Activated CD4-positive, alpha-beta T cell treated with anti-CD3 and anti-CD28 coated beads for 48 hours (primary cell): ENCODE measurements at places on chromosomes 13 and 19.

- DNase-seq: no peak
Observed at GRCh38 chr19:49818649-49819370, 721 bp downstream of the MED25 start.

DNA sequence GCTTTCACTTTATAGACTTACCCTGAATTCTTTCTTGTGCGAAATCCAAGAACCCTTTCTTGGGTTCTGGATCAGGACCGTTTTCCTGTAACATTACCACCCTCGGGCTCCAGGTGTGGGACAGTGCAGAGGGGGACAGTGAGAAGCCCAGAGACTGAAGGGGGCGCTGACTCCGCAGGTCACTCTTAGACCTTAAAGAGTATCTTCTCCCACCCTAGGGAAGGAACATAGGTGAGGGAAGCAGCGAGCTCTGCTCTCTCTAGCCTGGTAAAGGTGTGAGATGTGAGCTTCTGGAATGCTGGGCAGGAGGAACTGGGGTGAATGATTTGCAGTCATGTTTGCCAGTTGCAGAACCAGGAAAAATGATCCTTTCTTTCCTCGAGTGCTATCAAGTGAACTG is 80.8 kb upstream of the ZNF507 start:
- no peak for DNase-seq

DNA sequence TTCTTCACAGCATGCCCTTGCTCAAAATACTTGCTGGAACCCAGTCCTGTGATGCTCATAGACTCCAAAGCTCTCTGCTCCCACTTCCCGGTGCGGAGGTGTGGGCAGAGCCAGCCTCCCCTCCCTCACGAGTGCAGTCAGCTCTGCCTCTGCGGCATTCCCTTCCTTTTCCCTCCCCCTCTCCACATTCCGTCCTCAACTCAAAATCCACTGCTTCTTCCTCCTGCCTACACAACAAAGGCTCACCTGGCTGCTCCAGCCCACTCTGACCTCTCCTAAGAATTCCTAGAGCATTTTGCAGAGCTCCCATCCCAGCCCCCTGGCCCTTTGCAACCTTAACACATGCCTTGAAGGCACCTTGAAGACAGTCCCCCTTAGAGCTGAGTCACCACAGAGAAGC is 527.9 kb downstream of the MYO16 start:
- DNase-seq: no peak

DNA sequence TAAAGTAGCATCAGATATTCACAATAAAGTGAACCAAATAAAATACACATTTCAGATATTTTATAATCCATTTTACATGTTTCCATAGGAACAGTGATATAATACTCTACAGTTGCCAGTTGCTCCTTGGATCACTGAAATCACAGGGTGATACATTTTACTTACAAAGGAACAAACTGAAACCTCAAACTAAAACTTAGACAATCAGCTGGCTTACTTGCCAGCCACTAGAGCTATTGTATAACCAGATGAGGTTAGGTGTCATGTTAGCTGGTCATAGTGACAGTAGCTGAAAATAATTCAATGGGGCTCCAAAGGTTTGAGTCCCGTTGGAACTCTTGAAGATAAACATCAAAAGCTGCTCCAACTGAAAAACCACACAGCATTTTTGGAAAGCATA is 274.6 kb downstream of the ITGBL1 start:
- no peak for DNase-seq

GRCh38 chr13:42129033-42129432 is 80.6 kb downstream of the DGKH start:
- DNase-seq: no peak

- DNase-seq: no peak
Observed at GRCh38 chr13:74707291-74707690, 573.1 kb upstream of the KLF12 start.

GRCh38 chr19:51595190-51596175 is 24.4 kb downstream of the ZNF175 start:
- DNase-seq: no peak

GRCh38 chr13:30463787-30464495 is 1.8 kb downstream of the HMGB1 start:
- peak; percentile 81 for DNase-seq

- no peak for DNase-seq
Observed at GRCh38 chr19:8403098-8403819, 9.8 kb upstream of the MARCHF2 start.

DNA sequence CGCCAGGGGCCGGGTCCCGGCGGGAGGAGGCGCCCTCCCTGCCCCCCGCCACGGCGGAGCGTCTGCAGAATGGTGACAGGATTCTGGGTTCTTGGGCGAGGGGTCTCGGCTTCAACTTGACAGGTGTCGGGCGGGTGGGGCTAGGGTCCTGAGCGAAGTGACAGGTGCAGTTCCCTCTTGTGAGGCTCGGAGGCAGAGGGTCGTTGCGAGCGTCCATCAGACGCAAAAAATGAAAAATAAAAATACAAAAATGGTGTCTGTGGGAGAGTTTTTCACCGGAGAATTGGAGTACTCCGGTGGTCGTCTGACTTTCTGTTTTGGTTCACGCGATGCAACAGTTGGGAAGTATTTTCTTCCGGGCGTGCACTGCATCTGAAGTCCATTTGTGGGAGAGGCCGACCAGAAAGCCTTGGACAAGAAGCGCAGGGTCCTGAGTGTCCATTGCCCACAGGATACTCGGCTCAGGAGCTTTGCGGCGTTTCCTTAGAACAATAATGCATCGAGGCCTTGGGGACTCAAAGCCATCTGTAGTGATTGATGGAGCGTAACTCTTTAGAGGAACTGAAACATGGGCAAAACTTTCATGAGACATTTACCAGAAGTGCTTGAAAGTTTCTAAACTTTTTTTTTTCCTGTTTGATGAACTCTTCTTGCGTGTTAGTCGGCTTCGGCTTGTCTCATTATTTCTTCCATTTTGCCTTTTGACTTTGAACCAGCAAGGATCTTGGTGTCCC is 759 bp downstream of the RB1 start:
- peak; percentile 26 for DNase-seq

DNA sequence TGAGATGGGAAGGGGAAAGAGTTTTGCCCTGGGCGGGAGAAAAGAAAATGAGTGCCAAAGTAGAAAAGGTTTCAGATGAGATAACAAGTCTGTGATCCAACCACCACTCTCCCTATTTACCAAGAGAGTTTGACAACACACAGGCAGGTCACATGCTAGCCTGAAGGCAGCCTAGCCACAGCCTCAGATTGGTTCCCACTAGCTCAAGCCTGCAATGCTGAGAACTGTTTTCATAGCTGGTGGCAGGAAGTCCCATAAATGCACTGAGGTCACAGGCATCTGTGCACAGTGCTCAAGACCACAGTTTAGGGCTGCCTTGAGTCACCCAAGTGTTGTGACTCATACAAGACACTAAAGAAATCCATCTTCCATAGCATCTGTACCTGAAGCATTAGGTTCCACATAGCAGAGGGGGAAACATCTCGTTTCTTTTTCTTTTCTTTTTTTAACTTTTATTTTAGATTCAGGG is 18.5 kb upstream of the POP4 start:
- DNase-seq: peak; percentile 79

DNA sequence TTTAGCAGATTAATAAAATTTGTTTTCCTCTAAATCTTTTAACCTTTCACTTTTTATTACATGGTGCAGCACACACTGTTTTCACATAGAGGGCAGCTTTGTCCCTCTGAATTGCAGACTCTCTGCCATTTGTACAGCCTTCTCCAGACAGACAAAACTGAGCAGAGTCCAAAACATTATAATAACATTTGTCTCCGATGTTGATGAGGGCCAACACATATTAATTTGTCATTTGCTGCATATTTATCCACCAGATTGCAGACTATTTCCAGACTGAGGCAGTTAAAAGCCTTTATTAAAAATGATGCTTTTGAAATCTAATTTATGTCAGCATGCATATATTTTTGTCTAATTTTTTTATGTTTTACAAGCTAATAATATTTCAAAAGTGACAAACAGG is 1251.9 kb upstream of the SLC10A2 start:
- no peak for DNase-seq

DNA sequence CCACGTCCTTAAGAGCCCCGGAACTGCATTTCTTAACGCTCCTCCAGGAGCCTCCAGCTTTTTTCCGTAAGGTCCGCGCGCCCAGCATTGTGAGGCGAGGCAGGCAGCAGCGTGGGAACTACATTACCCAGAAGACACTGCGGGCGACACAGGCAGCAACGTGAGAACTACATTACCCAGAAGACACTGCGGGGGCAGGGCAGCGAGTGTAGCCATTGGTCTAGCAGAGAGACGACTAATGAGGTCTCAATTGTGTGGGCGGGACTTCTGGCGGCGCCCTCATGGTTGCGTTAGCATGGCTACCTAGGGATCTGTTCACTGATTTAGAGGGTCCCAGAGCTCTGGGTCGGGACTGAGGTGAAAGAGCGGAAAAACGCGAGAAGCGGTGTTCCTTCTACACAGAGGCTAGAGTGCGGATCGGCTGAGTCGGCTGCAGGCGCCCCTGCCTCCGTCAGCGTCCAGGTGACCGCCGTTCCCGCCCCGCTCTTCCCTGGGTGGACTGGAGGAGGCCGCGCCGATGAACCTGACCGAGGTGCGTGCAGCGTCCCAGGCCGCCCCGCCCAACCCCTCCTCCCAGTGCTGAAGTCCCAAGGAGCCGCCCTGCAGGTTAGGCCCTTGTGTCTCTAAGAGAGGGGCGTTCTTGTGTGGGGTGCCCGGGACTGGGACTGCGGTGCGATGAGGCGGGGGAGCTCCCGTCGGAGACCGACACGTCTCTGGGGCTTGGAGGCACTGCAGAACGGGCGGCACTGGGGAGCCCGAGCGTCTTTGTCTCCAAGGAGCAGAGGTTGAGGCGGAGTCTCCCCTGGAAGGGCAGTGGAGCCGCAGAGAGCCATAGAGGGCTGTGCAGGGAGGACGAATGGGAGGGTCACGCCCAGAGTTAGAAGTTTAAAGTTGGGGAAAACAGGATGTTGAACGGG is at the start of gene ZNF749:
Gene ZNF749 (plus strand): TSS at position 264 of the 917 bp plus-strand sequence. CDS start 254 bp downstream, at position 518.
- DNase-seq: peak; percentile 97

GRCh38 chr13:46686171-46686570 is 110.8 kb downstream of the ESD start:
- DNase-seq: no peak

DNA sequence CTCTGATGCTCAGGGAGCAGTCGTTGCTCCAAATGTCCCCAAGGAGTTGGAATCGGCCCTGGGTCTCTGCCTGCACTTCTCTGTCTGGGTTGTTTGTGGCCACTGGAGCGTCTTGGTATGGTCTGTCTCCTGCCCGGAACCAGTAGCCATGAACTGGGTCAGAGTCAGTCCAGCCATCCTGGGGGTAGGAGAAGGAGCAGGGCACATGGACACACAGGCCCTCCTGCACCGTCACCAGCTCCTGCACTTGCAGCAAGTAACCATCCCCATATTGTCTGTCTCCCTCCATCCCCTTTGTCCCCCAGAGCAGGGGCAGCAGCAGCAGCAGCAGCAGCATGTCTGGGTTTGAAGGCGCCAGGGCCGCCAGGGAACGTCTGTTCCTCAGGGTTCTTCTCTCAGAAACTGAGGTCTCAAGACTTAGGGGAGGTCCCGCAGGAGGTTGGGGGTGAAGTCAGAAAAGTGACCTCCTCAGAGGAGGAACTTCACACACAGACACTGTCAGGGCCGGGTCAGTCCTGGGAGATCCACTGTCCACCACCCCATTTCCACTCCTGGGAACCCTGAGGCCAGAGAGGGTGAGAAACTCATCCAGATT is at the start of gene SIGLEC8:
Gene SIGLEC8 (minus strand): TSS at position 404 of the 595 bp plus-strand sequence. CDS start 67 bp downstream, at position 337.
- no peak for DNase-seq

DNA sequence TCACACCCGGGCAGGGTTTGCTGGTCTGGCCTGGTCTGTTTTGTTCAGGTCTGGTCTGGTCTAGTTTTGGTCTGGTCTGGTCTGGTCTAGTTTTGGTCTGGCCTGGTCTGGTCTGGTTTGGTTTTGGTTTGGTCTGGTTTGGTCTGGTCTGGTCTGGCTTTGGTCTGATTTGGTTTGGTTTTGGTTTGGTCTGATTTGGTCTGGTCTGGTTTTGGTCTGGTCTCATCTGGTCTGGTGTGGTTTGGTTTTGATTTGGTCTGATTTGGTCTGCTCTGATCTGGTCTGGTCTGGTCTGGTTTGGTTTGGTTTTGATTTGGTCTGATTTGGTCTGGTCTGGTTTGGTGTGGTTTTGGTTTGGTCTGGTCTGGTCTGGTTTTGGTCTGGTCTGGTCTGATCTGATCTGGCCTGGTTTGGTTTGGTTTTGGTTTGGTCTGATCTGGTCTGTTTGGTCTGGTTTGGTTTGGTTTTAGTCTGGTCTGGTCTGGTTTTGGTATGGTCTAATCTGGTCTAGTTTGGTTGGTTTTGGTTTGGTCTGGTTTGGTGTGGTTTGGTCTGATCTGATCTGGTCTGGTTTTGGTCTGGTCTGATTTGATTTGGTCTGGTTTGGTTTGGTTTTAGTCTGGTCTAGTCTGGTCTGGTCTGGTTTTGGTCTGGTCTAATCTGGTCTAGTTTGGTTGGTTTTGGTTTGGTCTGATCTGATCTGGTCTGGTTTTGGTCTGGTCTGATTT is 14.4 kb upstream of the F2RL3 start:
- no peak for DNase-seq

- peak; percentile 34 for DNase-seq
Observed at GRCh38 chr19:55256562-55257460, 2.0 kb downstream of the PPP6R1 start.

- no peak for DNase-seq
Observed at GRCh38 chr19:51311351-51312257, at the start of gene IGLON5. Gene IGLON5 (plus strand): TSS chr19:51311644. CDS start chr19:51311848, 204 bp downstream.

- peak; percentile 42 for DNase-seq
Observed at GRCh38 chr19:1057176-1057855, 9.7 kb upstream of the ARHGAP45 start.

- no peak for DNase-seq
Observed at GRCh38 chr19:36527341-36527740, 730 bp downstream of the ZNF260 start.

GRCh38 chr13:99620806-99621205 is 119.5 kb downstream of the TM9SF2 start:
- DNase-seq: no peak

- no peak for DNase-seq
Observed at GRCh38 chr13:43243711-43244110, 220.3 kb downstream of the DNAJC15 start.

DNA sequence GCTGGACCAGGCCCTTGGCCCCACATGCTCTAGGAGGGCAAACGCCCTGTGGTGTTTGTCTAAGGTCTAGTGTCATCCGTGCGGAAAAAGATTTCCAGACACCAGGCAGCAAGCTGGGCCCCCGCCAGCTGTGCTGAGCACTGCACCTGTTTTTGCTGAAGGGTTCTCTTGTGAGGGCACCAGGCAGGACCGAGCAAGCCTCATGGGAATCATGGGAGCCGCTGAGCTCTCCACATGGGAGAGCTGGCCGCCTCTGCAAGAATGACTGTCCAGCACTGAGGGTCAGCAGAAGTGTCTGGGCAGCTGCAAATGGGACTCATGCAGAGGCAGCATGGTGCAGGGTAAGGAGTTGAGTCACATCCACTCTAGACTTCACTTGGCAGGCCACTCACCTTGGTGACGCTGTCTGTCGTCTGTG is 12.0 kb downstream of the B3GNT8 start:
- no peak for DNase-seq

GRCh38 chr13:28621449-28621848 is 37.5 kb upstream of the POMP start:
- DNase-seq: no peak

GRCh38 chr13:57724486-57725272 is 93.1 kb downstream of the PCDH17 start:
- DNase-seq: no peak

GRCh38 chr19:4522291-4523002 is 4.2 kb upstream of the PLIN4 start:
- DNase-seq: no peak
